ENCODE measurements at places on chromosomes 12 and 14. TPM values are rescaled to one million over a fixed set of nuclear protein-coding genes. Genes with fewer than 3 reads are reported as not detected.

DNA sequence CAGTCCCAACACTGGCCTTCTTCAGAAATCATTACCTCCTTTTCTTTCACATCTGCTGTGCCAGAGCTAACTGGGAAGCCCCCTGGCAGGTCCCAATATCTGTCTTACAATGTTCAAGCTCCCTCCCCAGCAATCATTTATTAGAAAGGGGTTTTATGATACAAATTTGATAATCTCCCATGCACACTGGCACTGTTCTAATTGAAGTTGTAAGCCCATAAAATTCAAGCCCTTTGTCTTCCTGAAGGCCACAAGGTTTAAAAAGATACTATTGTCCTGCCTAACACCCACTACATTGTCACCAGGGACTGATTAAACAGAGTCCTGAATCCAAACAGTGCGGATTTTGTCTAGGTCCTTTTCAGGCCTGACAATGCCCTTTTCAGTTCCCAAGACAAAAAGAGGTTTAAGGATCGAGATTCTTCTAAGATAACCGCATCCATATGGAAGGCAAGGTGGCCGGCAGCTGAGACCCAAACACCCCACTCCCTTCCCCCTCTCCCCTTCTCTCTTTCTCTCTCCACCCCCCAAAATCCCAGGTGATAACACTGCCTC, 3.3 kb downstream of the NKX2-8 start:
- DNase-seq, result no peak

DNA sequence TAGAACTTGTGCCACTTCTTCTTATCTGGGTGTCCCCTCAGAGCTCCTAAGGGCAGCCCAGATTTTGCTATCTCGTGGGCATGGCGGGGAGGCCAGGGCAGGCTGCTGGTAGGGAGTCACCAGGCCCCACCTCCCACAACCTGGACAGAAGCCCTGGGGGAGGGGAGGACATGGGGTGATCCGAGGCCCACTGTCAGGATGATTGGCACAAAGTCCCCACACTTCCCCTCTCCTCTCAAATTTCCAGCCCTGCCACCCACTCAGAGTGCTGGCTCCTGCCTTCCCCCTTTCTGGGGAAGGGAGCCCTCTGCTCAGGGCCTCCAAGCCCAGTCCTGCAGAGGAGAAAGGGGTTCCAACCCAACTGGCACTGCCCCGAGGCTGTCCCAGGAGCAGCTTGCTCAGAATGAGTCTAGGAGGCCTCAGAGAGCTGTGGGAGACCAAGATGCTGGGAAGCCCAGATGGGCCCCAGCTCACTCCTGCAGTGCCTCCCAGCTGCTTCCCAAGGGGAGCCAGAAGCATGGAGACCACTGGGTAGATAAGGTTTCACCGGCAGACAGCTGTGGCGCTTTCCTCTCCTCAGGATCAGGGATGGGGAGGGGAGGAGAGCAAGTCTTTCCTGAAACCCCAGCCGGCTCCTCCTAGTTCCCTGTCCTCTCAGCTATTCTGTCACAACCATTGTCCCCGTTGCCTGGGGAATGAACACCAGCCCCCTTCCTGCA, 82.8 kb downstream of the B4GALNT3 start:
- no peak for DNase-seq

DNA sequence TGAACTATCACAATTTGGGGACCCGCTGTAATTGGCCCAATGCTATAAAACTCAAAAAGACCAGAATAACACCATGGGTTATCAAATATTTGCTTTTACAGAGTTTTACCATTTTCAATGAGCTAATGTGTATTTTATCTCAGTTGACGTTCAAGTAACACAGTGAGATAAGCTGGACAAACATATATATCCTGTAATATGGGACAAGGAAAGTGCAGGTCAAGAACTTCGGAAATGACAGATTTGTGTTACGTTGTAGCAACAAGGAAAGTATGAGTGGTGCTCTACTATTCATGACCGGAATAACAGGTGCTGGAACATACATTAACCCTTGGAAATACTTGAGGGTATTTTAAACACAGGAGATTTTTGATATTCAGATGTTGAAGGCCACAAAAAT, 566.4 kb upstream of the FLRT2 start:
- no peak for DNase-seq

- DNase-seq, result no peak
Observed at GRCh38 chr14:97824218-97824617, 1027.0 kb downstream of the VRK1 start.

- DNase-seq, result no peak
Observed at GRCh38 chr14:69773571-69774276, 6.8 kb downstream of the SRSF5 start.

The CABP1 gene
- 2.3 TPM for polyA plus RNA-seq

The KRT83 gene
- polyA plus RNA-seq, result not detected
